CD8-positive, alpha-beta memory T cell (primary cell): ENCODE measurements at places on chromosomes 7 and 10. TPM values are rescaled to one million over a fixed set of nuclear protein-coding genes. Genes with fewer than 3 reads are reported as not detected.

The ADGRA1 gene
- total RNA-seq = not detected

The PVRIG gene
- 24.5 TPM for total RNA-seq

The NANOS1 gene
- 0.61 TPM for total RNA-seq

The TMEM213 gene
- not detected for total RNA-seq

GRCh38 chr10:23448802-23449570, 10.1 kb downstream of the OTUD1 start:
- DNase-seq = peak; percentile 14

GRCh38 chr7:55441774-55442522, 76.8 kb downstream of the LANCL2 start:
- no peak for DNase-seq

DNA sequence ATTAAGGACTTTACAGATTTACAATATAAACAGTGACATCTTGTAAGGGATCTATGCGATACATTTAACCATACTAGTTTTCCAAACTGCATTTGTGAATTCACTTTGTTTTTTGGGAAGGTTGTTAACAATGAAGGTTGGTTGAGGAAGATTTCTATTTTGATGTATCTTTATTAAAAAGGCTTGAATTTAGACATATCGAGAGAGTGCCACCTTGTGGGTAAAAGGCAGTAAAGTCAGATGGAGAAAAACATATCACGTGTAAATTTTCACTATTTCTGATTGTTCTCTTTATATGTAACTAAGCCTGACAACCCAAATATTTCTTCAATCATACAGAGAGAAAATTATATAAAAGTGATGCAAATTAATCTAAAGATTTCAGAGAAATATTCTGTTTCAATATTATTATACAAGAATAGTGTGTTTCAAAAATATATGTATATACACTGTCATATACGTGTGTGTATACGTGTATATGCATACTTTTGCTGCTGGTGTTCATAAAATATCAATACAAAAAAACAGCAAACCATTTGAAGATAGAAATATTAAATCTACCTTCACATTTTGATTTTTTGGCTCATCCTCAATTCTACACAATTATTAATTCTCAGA, 988.6 kb downstream of the SORCS1 start:
- DNase-seq = no peak

- DNase-seq = no peak
These were observed 133.0 kb downstream of the PTPRN2 start for GRCh38 chr7:158454631-158455030.

- no peak for DNase-seq
These were observed 141.7 kb downstream of the AUTS2 start for GRCh38 chr7:69739931-69740431.

DNA sequence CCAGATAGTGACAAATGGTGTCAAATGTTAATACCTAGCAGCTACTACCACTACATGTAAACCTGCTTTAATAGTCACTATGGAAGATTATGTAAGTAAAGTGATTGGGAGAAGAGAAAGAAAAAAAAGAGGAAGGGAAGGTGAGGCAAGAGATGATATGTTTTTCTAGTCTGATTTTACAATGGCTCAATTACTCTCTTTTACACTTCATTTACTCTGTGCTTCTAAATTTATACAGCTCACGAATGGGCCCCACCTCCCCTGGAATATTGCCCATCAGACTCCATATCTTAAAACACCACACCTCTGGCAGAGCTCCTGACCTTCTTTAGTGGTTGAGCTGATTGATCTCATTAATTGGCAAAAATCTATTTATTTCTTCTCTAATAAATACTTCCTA, 28.0 kb upstream of the IKZF1 start:
- no peak for DNase-seq

DNA sequence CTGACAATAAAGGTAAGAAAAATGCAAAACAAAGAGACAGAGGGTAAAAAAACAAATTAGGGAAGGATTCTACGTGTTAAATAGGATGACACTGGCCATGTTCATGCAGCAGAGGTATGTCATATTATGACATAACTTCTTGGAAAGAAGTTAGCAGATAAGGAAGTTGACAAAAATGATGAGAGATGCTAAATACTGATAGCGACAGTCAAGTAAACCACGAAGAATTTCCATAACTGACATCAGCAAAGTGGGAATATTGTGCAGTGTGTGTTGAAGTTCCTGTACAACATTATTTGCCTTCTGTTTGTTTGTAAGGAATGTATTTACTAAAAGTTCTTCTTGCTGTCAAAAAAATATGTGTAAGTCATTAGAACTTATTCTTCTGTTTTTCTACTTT, 29.5 kb downstream of the MDH2 start:
- no peak for DNase-seq
